ENCODE measurements at places on chromosomes 5 and 9.

DNA sequence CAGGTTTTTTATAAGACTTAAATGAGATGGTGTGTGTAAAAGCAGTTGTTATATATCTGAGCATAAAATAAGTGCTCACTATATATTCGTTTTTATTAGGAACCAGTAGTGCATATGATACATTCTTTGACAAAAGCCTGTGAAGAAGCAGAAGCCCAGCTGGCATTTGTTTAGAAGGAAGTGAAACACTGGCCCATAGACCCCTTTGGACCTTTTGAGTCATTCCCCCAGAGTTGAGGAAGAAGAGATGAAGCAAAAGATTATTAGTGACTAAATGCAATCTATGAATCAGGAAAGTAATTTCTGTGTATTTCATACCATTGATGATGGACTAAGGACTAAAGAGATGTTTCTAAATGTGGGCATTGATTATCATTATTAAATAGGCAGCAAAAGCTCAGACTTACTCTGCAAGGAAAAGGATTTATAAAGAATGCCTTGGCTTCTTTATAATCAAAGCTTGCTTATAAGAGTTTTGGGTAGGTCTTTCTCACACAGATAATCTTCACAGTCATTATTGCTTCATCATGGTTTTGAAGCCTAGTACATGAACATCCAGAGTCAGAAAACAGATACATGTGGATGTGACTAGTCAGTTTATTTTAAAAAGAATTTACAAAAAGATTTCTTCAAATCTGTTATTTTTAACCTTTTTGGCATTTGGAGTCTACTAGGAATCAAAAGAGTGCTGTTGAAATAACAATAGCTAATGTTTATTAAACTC is 16.9 kb upstream of the FER start:
- no peak for DNase-seq

- no peak for DNase-seq
Measured at GRCh38 chr5:55853041-55853670, 2.0 kb downstream of the IL31RA start.

DNA sequence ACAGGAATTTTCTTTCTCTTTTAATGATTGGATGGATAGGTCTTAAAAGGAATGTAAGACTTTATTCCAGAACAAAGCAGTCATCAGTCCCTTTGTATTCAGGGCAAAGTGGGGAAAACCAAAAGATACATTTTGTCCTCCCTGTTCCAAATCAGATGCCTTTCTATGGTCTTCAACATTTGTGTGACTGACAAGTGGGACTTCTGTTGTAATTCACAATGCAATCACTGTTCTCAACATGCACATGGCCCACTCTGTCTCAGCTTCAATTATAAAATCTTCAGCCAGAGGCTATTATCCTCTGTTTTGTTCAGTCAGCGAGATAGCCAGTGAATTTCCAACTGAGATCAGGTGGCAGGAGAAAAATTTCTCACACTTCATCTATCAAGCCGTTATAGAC is 95.5 kb upstream of the ERBIN start:
- no peak for DNase-seq

DNA sequence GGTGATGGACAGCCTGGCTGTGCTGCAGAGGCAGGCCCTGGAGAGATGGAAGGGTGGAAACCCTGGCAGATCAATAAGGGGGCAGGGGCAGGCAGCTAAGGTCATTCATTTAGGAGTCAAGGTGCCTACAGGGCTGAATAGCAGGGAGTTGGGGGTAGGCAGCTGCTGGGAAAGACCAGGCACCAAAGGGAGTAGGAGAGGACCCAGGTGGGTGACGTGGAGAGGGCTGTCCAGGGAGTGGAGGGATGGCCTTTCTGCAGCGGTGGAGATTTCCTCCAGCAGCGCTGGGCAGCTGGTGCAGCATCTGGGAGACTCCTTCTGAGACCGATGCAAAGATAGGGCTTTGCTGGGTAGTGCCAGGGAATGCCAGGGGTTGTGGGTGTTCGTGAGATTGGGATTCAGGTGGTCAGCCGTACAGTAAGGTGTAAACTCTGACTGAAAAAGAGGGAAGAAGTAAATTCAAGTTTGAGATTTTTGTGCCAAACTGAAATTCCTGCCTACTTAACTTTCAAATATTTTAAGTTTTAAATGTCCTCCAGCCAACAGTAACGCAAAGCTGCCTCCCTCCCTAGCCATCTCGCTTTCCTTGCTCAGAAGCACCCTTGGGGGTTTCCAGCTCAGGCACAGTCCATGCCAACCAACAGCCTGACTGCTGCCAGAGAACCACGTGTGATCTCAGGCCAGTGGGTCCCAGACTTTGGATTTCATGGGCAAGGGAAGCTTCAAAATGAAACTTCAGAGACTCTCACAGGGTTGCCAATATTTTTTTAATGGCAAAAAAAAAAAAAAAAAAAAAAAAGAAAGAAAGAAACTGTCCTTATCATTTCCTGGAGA is 18.6 kb upstream of the ANGPTL2 start:
- DNase-seq = peak; percentile 14

DNA sequence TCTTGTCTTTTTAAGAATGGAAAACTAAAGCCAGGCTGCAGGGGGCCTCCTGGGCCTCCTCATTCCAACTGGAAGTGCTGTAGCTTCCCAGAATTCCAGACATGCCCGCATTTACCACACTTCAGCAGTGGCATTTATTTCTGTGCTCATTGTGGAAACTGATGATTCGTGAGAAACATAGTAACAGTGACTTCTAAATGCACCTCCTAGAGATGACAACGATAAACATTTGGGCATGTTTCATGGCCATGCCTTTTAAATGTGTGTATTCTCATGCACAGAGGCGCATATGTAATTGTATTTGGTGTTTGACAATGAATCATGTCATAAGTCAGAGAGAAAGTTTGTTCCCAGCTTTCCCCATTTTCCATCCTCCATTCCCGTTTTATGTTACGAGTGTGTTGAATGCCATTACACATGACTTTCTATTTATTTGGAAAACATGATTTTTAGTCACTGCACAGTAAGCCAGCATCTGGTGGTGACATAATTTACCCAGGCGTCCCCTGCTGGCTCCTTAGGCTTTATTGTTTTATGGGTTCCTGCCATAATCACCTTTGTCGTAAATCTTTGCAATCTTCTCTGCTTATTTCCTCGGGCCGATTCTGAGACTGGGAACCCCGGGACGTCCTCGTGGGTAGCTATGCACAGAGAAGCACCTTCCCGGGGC is 68.8 kb upstream of the FCN2 start:
- DNase-seq = no peak

DNA sequence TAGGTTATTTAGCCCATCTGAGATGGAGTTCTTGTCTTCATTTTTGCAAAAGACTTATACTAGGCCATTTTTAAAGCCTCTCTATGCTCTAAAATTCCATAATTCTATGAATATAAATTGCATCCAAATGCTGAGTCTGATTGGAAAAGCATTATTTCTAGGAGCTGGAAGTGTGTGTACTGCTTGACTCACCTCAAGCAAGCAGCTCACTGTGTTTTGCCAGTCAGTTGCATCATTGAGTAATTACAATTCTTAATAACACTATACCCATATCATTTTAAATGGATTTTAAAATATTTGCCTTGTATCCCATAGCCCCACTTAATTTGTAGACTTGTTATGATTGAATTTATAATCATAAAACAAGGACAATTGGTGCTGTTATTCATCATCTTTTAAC is 161.0 kb downstream of the PAM start:
- no peak for DNase-seq

DNA sequence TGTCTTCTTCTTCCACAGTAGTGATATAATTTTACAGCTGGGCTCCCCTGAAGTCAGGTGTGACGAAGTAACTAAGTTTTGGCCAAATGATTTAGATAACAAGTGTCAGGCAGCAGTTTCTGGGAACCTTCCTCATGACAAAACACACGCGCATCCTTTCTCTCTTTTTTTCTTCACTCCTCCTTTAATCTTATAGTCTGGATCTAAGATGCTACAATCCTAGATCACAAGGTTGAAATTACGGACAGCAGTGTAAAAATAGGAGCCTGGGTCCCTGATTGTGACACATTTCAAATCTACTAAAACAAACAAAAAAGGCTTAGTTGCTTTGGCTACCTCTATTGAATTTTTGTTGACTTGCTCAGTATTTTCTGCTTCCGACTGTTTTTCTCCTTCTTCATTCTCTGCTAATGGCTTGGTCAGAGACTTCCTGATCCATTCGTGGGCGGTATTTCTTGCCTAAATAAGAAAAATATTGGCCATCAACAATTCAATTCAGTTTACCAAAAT is 36.1 kb downstream of the FAM114A2 start:
- no peak for DNase-seq

GRCh38 chr5:73917433-73917832 is 291.4 kb downstream of the ARHGEF28 start:
- no peak for DNase-seq

- DNase-seq = no peak
Measured at GRCh38 chr5:24547132-24547531, 97.6 kb downstream of the CDH10 start.
